C1 segment of cervical spinal cord (tissue), 14 donors: ENCODE measurements at places on chromosomes 3 and 15.
A peak's percentile ranks its signal among the peaks of the same experiment; 100 is the strongest.

GRCh38 chr3:105915524-105915923 is 46.7 kb upstream of the CBLB start:
- DNase-seq: no peak

DNA sequence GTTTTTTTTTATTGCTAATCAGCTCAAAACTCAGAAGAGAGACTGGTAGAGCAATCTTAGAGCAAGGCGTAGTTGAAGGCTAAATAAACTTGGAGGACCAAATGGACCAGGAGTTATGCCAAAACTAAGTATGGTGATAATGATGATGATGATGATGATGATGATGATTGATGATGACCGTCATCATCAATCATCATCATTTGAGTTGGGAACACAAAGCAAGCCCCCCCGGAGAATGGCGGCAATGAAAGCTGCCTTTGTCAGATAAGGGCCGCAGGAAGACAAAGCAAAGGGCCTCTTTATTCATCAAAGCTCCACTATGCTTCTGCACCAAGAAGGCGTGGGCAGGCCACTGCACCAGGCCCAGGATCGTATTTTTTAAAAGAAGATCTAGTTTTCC is 82.1 kb upstream of the RAD18 start:
- DNase-seq: no peak

GRCh38 chr3:32607522-32607921 is 36.9 kb upstream of the DYNC1LI1 start:
- DNase-seq: no peak

GRCh38 chr3:33441225-33441976 is 1.2 kb upstream of the UBP1 start:
- no peak for DNase-seq

GRCh38 chr15:86540840-86541467 is 461.3 kb downstream of the AGBL1 start:
- no peak for DNase-seq

GRCh38 chr3:16239086-16239770 is 25.5 kb downstream of the DPH3 start:
- DNase-seq: peak; percentile 10

GRCh38 chr3:42101481-42101880 is 10.3 kb downstream of the TRAK1 start:
- DNase-seq: no peak

- no peak for DNase-seq
Observed at GRCh38 chr3:106710596-106710995, 666.6 kb upstream of the CCDC54 start.

GRCh38 chr15:35680951-35681350 is 135.0 kb upstream of the DPH6 start:
- no peak for DNase-seq

DNA sequence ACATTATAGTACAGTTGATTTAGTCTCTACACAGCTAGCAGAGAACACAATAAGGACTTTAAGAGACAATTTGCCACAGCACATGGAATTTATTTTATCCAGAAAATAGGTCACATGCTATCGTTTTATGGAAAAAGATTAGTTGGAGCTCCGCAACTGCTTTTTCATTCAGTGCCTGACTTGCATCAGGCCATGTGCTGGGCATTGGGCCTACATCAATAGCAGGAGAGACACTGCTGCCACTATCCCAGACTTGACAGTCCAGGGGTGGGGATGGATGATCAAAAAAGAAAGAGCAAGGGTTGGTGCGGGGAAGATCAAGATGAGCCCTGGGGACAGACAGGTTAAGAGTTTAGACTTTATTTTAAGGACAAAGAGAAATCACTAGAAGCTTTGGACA is 75.2 kb upstream of the C3orf80 start:
- no peak for DNase-seq

DNA sequence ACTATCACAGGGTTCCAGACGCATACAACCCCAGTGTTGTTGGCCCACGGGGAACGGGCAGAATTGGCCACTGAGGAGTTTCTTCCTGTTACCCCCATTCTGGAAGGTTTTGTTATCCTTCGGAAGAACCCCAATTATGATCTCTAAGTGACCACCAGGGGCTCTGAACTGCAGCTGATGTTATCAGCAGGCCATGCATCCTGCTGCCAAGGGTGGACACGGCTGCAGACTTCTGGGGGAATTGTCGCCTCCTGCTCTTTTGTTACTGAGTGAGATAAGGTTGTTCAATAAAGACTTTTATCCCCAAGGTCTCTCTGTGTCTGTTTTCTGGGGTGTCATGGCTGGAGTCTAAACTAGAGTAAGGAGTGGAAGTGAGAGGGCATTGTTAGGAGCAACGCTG is 5.7 kb upstream of the EIF4G1 start:
- no peak for DNase-seq

GRCh38 chr15:66588537-66588936 is 22.7 kb upstream of the LCTL start:
- no peak for DNase-seq

DNA sequence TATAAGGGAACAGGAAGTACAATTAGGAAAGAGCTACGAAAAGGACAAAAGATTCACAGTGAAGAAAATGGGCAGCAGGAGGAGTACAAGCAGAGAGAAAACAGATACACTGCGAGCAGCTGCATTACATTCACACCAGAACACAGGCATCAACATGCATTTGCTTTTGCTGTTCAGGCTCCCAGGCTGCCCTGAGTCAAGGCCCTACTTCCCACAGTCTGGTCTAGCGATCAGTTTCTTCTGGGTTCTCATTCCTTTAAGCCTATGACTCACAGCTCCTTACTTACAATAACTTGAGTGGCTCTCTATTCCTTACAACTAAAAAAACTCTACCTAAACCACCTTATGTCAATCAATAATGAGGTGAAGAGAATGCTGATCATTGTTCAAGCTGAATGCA is 24.5 kb upstream of the ZNF445 start:
- no peak for DNase-seq

DNA sequence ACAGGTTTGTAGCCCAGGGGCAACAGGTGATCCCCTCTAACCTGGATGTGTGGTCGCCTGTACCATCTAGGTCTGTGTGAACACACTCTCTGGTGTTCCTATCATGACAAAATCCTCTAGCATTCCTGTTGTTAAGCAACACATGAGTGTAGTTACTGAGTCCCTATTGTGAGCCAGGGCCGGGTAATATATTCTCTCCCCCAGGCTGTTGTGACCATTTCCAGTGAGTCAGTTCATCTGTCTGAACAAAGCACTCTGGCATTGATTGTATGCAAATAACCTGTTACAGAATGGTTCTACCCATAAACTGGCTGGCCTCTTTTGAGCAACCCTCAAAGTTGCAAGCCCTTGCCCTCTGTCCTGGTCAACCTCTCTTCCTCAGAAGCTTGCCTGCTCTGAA is 2.6 kb upstream of the FLNB start:
- no peak for DNase-seq

DNA sequence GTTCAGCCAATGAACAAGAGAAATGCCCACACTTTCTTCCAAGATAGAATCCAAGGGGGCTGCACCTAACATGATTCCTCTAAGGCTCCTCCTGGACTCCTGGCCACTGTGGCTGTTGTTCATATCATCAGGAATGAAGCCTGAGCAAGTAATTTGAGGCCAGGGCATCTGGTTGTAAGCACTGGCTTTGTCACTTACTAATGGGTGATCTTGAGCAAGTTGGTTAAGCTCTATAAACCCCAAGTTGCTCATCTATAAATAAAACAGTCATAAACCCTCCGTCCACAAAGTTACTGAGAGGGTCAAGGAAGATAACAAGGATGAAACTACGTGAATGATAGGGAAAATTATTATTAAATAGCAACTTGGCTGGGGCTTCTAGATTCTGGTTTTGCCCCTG is 58.3 kb downstream of the CDC25A start:
- no peak for DNase-seq

DNA sequence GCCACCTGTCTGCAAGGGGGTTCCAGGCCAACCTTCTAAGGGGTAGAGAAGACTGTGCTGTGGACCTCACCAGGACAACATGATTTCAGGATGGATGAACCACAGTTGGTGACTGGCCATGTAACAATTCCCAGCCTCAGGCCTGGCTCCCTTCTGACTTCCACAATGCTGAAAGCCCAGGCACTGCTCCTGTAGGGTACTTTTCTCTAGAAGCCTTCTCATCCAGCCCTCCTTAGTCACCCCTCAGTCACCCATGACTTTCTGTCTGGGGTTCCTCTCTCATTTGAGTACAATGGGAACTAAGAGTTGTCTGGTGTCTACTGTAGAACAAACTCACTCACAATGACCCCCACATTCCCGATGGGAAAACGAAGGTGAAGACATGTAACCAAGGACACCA is 8.6 kb downstream of the ALS2CL start:
- no peak for DNase-seq

- DNase-seq: no peak
Observed at GRCh38 chr3:64316971-64317370, 91.7 kb upstream of the PRICKLE2 start.

DNA sequence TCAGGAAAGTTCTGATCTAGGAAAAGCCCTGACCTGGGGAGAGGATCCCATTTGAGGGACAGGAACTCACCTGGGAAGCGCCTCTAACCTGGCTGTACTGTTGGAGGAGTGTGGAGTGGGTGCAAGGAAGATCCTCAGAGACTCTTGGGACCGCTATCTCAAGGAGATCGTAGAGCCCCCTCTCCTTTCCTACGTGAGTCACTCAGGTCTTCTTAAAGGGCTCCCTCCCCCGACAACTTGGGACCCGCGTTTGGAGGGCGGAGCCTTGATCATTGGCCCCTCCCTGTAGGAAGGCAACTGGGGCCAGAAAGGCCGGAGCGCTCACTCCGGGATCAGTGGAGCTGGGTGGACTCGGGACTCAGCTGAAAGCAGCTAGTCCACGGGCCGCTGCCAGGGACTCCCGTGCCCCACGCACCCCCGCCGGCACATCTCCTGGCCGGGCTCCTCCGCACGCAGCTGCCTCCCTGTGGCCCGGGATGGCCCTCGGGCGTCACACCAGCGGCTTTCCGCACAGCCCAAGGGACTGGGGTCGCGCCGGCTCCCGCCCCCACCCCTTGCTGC is 520 bp downstream of the SLC26A6 start:
- DNase-seq: no peak

GRCh38 chr3:118973050-118973449 is 61.6 kb downstream of the IGSF11 start:
- peak; percentile 39 for DNase-seq
